Fibroblast of skin of right quadriceps (primary cell): ENCODE measurements at places on chromosomes 13 and 19.

DNA sequence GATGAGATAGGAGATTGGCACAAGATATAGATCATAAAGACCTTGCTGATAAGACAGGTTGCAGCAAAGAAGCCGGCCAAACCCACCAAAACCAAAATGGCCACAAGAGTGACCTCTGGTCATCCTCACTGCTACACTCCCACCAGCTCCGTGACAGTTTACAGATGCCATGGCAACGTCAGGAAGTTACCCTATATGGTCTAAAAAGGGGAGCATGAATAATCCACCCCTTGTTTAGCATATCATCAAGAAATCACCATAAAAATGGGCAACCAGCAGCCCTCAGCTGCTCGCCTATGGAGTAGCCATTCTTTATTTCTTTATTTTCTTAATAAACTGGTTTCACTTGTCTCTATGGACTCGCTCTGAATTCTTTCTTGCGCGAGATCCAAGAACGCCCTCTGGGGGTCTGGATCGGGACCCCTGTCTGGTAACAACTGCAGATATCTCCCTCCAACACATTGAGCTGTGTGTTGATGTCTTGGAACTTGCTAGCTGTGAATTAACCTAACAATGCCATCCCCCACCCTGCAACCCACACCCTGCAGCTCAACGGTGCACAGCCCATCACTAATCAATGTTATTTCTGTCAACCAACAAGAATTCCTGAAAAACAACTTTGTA, 27.1 kb upstream of the GRTP1 start:
- DNase-seq, result no peak

DNA sequence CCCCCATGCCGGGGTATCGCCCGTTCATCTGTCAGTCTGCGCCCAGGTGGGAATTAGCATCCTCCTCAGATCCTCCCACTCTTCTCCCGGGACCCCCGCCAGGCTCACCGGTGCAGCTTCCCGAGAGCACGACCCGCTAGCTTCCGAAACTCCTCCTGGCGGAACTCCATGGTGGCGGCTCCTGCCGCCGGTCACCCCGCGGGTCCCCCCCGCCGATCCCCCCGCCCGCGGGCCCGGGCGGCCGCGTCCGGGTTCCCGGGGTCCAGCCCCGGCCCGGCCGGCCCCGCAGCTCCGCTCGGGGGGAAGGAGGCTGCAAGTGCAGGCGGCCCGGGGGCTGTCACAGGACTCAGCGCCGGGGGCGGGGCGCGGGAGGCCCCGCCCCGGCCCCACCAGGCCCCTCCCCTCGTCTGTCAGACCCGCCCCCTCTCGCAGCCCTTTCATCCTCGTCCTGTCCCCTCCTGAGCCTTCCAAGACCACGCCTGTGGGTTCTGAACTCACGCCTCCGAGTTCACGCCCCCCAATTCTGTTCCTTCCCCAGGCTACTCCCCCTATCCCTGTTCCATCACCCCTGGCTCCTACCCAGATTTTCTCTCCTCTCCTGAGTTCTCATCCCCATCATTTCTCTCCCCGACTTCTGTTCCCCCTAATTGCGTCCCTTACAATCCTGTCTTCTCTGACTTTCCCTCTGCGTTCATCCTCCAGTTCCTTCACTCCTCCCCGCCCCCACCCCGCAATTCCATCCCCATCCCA, at the start of gene SLC17A7:
Gene SLC17A7, minus strand, starts transcription at position 318 of the 750 bp plus-strand sequence. Its CDS starts 148 bp downstream, at position 170.
- DNase-seq, result no peak

DNA sequence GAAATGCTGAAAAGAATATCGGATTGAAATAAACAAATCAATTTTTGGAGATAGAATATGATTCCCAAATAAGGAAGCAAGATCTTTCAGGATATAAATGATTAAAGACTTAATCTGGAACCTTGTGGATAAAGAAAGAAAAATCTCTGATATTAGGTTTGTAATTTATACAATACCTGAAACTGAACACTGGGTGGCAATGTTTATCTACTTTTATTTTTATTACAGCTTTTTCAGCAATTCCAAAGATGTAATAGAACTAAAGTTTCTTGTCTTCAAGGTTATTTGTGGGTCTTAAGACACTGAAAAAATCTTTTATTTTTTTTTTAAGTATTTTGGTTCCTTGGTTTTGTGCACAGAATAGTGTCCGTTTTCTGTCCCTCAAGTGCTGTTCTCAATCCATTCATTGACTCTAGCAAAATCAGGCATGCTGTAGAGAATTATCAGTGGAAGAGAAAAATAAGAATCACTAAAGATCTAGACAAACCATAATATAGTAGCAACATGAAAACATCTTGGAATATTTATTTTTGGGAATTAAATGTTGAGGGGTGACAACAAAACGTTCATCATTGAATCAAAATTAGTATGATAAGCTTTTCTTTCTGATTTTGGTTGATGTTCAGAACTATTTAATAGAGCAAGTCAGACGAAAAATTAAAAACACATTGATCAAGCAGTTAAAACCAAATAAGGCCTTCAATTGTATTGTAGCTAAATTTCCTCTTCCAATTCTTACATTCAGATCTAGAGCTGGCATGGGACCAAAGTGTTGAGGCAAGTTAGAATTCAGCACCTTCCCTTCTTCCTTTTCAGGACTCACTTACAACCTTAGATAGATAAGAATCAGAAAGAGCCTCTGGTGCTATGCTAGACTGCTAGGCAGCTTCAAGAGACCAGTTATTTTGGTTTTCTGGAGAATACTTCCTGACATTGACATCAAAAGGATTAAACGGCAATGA, 704.4 kb upstream of the PCDH20 start:
- DNase-seq, result peak; percentile 8

DNA sequence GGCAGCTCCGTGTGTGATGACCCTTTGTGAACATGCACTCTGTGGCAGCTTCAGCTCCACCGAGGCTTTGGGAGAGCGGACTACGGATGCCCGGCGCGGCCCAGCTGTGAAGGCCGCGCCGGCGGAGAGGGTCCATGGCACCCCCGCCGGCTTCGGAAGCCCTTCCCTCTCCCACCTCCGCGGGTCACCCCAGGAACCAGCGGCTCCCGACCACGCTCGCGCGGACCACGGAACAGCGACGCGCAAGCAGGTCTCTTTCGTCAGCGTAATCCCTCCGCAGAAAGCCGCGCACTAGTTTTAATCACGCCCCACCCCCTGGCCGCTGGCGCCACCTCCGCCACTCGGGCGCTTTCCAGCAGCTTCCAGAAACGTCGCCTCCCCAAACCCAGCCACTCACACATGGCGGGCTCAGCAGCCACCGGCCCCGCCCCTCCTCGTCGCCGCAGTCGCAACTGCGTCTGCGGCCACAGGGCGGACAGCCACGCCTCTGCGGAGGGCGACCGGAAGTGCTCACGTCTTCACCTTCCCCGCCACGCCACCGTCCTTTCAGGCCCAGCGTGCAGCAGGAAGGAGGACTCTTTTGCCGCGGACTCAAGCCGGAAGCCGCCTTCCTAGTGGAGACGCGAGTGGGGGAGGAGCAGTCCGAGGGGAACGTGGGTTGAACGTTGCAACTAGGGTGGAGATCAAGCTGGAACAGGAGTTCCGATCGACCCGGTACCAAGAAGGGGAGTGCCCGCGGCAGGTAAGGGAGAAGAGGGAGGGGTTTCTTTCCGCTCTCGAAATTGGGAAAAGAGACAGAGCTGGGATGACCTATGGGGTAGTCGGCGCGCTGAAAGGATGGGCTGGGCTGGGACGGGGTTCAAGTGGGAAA, at the start of gene USPL1:
Gene USPL1, plus strand, starts transcription at position 606 of the 871 bp plus-strand sequence. CDS start 3,221 bp downstream, outside the sequence.
- peak; percentile 100 for DNase-seq

- no peak for DNase-seq
Observed at GRCh38 chr19:28171983-28172382, 1041.0 kb downstream of the UQCRFS1 start.

DNA sequence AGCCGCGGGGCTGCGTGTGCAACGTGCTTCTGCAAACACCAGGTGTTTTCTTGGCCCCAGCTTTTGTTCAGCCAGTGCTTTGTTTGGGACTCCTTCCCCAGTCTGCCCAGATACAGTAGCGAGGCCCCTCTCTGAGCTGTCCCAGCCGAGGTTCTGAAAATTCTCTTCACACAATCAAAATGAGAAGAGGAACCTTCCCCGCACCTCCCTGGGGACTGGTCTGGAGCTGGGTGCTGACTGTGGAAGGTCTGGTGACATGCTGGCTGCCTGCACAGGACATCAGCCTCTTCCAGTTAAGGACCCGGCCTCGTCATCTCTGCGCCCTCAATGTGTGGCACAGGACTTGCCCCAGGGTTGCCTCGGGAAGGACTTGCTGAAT, 4.2 kb downstream of the ATP4A start:
- no peak for DNase-seq

GRCh38 chr19:32208060-32208459, 137.3 kb upstream of the ZNF507 start:
- no peak for DNase-seq

DNA sequence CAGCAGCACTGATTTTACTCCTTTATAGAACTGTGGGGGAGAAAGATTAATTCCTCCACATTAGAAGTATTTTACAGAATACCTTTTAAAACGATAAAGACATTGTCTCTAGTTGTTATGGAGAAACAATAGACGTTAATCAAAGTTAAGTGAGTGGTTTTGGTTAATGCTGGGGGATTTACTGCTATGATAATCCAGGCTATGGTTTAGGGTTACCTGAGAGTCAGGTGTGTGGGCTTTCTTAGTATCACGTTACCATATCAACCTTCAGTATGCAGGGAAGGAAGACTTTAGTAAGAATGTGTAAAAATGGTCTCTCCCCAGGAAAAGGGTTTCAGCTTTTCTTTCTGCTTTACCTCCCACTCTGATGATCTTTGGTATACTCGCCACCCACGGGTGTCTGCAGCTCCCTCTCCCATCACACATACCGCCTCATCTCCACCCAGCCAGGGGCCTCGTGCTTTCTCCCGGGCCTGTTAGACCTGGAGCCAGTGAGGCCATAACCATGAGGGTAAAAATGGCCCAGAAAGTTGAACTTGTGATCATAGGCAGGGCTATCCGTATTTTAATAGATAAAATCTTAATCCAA, 45.6 kb upstream of the WDFY2 start:
- no peak for DNase-seq

DNA sequence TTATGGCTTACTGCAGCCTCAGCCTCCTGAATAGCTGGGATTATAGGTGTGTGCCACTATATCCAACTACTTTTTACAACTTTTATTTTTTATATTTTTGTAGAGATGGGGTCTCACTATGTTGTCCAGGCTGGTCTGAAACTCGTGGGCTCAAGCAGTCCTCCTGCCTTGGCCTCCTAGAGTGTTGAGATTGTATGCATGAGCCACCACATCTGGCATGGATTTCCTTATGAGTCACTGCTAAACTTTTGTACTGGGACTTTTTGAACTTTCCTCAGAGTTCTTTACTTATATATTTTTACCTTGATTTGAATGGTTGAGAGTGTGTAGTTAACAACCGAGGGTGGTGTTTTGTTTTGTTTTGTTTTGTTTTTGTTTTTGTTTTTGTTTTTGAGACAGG, 33.4 kb downstream of the DNAJC3 start:
- peak; percentile 64 for DNase-seq

GRCh38 chr13:114248011-114248410, 13.3 kb downstream of the CDC16 start:
- DNase-seq, result peak; percentile 80

- peak; percentile 9 for DNase-seq
Observed at GRCh38 chr13:74768521-74769085, 634.4 kb upstream of the KLF12 start.

GRCh38 chr19:6227936-6228325, 51.8 kb downstream of the MLLT1 start:
- no peak for DNase-seq

- peak; percentile 57 for DNase-seq
Observed at GRCh38 chr13:42649831-42650230, 75.9 kb downstream of the TNFSF11 start.

DNA sequence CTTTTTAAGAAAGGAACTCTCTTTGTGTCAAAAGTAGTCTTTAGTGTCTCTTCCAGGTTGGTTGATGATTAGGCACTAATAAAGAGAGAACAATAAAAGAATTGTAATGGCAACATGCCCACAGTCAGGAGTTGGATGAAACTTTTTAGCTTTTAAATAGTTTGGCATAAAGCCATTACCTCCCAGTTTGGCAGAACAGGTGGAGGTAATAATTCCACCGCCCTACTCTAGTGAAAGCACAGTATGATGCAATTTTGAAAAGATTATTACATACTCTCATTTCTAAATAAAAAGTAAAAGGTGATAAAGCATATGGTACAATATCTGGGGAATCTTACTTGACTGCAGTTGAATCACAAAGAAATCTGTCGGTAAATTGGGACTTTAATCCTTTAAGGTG, 497.6 kb downstream of the SUCLA2 start:
- no peak for DNase-seq

DNA sequence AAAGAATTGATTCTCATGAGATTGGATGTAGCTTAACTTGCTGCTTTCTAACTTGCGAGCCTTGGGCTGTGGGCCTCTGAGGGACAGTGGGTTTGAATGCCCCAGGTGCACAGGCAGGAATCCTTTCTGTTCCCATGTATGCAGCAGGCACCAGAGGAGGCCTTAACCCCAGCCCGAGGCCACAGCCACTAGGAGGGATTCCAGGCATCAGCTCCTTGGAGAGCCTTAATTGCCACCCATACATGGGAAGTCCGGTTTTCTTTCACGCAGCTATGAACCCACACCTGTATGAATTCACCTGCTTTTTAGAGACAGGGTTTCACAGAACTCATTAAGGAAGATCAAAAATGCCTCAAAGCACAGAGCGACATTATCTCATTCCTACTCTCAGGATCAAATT, 117.9 kb downstream of the CRYL1 start:
- DNase-seq, result no peak

GRCh38 chr19:40304306-40304705, 19.2 kb upstream of the AKT2 start:
- DNase-seq, result peak; percentile 30

DNA sequence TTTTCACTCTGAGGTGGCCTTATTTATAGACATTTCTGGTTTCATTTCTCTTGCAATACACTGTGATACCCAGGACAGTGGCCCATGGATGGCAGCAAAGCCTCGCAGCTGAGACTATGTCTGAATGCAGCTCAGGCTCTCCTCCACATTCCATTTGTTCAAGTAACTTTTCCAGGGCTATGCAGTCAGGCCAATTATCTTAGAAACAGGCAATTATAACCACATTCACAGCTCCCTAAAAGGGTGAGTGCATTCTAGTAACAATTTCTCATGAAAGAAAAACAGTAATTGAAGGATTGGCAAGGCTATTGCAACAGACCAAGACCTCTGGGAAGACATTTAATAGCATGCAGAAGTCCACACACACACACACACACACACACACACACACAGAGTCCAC, 264.0 kb downstream of the TBC1D4 start:
- peak; percentile 86 for DNase-seq

- DNase-seq, result peak; percentile 69
Observed at GRCh38 chr19:55472463-55472862, 4.0 kb upstream of the ZNF628 start.

- DNase-seq, result peak; percentile 19
Observed at GRCh38 chr13:49400755-49401659, 42.9 kb downstream of the CAB39L start.

GRCh38 chr19:16365300-16365996, 40.8 kb downstream of the KLF2 start:
- DNase-seq, result no peak

DNA sequence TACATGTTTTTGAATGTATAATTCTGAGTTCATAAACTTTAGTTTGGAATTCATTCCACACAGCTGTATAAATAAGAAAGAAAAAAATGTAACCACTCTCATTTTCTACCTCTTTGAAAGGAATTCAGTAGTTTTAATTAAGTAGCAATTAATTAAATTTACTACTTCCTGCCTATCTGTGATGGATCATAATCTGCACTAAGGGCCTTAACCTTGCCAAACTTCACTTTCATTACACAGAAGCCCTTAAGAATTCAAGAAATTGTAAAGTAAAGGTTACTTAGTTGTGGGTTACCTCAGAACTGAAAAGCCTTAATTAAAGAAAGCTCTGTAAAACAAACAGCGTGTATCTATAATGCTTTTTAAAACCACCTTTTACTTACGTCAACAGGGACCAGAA, 111.9 kb upstream of the FBXL3 start:
- DNase-seq, result peak; percentile 0

GRCh38 chr13:78430166-78430791, 173.1 kb downstream of the POU4F1 start:
- no peak for DNase-seq
